ENCODE measurements at places on chromosomes 7 and 10.

- no peak for DNase-seq
Observed at GRCh38 chr7:91973639-91974038, 33.0 kb downstream of the AKAP9 start.

DNA sequence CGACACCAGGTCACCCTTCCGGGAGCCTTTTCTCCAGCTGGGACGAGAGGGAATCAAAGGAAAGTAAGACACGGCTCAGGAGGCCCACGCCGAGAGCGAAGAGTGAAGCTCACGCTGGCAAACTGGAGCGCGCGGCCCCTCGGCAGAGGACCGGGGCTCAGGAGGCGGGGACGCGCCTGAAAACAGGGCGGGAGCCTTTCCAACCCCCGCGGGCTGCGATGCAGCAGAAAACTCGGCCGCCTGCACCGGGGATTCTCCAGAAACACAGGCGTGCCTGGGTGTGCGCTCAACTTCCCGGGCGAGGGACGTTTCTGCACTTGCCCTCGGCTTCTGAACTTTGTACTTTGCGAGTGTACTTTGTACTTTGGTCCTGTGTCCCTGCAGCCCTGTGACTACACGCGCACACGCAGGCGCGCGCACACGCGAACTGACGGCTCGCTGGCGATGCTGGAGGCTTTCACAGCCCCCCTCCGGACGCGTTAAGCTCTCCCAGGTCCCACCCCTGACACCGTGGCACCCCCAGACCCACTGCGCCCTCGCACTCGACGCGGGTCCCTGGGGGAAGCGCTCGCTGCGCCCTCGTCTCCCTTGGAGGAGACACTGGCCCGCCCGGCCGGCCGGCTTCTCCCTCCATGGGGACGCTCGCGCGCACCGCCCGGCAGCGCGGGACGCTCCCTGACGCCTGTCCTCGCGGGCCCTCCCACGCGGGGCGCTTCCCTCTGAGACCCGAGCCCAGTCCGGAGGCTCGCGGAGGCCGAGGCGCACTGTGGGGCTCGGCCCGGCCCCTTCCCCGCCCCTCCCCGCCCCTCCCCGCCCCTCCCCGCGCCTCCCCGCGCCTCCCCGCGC lies 588 bp upstream of the PAOX start:
- DNase-seq = peak; percentile 51

- no peak for DNase-seq
Observed at GRCh38 chr10:77593771-77594470, 43.7 kb downstream of the KCNMA1 start.

DNA sequence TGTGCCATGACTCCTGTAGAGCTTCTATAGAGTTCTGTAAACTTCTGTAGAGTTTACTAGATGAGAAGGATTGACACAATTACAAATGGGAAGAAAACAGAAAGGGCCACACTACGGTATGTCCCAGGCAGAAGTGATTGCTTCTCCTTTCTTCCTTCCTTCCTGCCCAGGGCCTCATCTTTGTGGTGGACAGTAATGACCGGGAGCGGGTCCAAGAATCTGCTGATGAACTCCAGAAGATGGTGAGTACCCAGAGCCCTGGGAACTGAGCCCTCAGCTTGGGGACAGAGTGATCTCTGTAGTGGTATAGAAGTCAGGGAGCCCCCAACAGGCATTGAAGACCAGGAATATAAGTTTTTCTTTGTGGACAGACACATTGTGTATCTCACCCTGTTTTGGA lies 1.7 kb downstream of the ARF5 start:
- DNase-seq = no peak

GRCh38 chr10:12701696-12702095 lies 299.8 kb downstream of the CCDC3 start:
- DNase-seq = no peak

Data from stimulated activated CD4-positive, alpha-beta T cell treated with anti-CD3 and anti-CD28 coated beads, Interleukin-12 subunit alpha, Interleukin-12 subunit beta, amount 100 ng/mL, for 4 hours (primary cell).